ENCODE measurements at places on chromosomes 3 and 15.

GRCh38 chr15:73485372-73485771, 42.4 kb downstream of the REC114 start:
- no peak for DNase-seq

GRCh38 chr3:58042947-58043707, 34.9 kb downstream of the FLNB start:
- DNase-seq, result no peak

- DNase-seq, result no peak
Observed at GRCh38 chr3:194816748-194817591, 131.3 kb downstream of the FAM43A start.

DNA sequence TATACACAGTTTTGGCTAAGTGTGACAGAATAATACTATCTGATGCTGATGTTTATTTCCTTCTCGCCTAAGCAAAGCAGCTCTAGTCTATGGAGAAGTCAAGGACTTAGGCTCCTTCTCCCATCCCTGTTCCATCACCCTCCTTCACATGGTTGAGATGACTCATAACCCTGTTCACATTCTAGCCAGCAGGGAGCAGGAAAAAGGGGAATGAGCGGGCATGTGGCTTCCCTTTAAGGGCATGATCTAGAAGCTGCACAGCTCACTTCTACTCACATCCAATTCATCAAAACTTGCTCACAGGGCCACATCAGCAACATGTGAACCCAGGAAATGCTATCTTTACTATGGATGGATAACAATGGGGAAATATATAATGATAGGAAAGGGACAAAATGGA, 40.9 kb downstream of the CBLB start:
- no peak for DNase-seq

DNA sequence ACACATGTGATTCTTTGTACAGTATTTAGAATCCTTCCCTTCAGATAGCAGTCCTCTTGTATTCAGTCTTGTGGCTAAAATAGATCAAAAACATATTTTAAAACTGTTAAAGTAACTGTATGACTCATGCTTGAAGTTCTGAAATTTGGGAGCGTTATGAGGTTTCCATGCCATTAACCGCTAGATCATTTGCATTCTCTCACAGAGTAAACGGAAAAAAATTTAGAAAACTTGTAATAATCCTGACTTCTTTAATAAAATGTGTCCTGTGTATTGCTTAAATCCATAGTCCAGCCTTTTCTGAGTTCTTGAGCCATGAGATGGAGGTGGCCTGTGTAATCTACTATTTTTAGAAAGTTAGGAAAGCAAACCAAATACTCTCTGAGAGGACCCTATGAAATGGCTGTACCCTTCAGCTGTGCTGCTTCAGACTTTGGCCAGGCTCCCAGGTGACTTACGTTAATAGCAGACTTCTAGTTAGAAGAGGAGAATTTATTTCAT, 33.8 kb downstream of the MBNL1 start:
- no peak for DNase-seq

DNA sequence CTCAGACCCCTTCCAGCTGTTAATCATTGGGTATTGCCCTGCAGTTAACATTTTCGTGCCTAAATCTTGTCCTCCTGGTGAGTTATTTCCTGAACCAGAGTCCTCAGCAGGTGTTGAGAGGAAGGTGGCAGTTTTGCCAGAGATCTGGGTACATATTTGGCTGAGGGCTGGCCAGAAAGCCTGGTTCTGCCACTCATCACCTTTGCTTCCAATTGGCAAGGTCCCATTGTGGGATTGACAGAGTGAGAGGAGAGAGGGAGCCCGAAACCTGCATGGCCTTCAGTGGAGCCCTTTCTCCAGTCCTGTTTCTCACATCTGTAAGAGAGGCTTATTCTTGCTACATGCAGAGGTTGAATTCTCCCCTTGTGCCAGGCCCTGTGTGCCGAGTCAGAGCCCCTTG, 8.9 kb upstream of the TKT start:
- DNase-seq, result no peak

GRCh38 chr3:114223143-114223542, 14.2 kb downstream of the ZNF80 start:
- no peak for DNase-seq

GRCh38 chr3:133573054-133573628, 345 bp upstream of the CDV3 start:
- peak; percentile 100 for DNase-seq

- no peak for DNase-seq
Observed at GRCh38 chr3:105915524-105915923, 46.7 kb upstream of the CBLB start.

DNA sequence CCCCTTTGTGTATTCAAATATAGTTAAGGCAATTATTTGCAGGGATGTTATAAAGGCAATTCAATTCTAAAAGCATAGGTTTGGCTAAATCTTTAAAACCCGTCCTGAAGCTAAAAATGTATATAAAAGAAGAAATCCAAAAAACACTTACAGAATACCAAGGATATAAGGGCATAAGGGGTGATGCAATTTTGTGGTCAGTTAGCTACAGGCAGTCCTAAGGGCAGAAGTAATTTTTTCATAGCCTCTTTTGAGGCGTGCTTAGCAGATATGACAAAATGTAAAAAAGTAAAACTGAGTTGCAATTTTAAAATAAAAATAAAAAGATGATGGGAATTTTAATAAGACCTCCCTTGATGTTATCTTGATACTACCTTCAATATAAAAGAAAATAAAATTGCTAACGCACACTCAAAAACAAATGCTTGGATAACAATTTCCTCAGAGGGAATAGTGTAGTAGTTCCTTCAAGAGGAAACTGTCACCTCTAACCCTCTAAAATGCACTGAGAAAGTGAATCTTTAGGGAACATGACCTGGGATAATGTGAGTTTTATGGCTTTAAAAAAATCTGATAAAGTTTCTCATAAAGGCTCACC, 104.2 kb downstream of the MYH15 start:
- no peak for DNase-seq

DNA sequence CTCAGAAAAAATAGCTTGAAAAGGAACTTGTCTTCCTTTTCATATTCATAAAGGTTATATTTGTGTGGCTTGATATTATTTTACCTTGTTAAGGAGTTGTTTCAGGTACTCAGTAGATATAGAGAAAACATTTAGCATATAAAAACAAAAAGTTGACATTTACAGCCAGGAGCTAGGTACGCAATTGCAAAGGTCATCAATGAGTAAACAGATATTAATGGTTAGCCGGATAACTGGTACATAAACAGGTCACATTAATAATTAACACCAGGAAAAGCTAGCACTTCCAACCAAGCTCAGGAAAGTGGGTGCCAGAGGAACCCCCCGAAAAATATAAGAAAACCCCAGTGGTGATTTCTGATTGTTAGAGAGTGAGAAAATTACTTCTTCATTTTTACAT, 146.6 kb upstream of the NR2F2 start:
- DNase-seq, result no peak

DNA sequence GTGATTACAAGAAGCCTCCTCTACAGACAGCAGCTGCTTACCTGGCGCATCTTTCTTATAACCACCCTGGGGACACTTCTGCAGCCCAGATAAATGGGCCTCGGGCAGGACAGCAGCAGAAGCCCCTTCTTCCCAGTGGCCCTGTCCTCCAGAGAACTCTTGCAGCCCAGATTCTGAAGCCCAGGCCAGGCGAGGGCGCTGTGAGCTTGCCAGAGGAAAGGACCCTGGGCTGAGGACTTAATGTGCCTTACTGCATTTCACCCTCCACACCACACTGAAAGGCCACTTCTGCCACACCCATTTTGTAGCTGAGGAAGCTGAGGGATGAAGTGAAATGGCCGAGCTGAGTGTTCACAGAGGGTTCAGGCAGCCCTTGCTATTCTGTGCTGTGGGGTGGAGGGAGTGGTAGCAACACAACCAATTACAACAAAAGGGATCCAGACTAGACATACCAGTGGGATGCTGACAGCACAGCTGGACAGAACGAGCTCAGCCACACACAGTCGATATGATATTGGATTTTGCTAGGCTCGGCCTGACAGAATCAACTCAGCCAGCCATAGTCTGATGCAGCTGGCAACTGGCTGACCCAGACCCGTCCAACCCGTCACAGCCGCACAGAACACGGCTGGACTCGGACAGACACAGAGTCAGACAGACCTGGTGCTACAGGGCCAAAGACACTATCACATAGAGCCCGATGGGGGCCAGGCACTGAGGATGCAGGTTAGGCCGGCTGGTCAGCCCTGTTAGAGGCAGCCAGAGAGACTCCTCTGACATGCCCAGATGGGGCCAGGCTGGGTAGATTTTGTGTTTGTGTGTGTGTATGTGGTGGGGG, 7.3 kb downstream of the ACOX2 start:
- no peak for DNase-seq

GRCh38 chr3:116802651-116803050, 93.1 kb downstream of the TUSC7 start:
- no peak for DNase-seq

DNA sequence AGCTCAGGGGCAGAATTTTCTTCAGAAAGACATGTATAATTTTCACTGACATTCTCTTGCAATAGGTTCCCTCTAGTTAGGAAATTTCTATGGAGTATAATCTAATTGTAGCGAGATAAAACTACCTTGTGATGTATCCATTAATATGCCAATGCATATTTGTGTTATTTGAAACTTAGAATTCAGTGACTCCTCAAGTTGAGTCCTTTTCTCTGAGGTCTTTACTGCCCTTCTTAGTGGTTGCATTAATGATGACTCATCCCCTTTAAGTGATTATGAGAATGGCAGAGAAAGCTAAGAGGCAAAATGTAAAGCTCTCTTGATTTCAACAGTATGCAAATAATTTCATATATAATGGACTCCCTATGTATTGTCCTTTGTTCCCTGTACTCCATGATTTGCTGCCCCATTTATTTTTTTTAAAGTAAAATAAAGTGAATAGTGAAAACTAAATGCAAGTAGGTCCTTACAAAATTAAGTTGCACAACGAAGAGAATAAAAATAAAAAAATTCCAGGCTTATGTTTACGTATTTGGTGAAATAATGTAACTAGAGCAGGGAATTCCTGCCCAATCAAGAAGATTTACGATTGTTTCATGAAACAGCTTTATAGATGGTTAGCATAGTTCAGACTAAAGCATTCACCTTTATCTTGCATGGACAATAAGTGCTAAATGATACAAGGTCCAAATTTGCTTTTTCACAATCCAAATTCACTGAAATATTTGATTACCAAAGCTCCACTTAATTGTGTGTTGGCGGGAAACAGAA, 78.1 kb downstream of the ZPLD1 start:
- no peak for DNase-seq

GRCh38 chr3:69972672-69973071, 26.9 kb upstream of the SAMMSON start:
- no peak for DNase-seq

DNA sequence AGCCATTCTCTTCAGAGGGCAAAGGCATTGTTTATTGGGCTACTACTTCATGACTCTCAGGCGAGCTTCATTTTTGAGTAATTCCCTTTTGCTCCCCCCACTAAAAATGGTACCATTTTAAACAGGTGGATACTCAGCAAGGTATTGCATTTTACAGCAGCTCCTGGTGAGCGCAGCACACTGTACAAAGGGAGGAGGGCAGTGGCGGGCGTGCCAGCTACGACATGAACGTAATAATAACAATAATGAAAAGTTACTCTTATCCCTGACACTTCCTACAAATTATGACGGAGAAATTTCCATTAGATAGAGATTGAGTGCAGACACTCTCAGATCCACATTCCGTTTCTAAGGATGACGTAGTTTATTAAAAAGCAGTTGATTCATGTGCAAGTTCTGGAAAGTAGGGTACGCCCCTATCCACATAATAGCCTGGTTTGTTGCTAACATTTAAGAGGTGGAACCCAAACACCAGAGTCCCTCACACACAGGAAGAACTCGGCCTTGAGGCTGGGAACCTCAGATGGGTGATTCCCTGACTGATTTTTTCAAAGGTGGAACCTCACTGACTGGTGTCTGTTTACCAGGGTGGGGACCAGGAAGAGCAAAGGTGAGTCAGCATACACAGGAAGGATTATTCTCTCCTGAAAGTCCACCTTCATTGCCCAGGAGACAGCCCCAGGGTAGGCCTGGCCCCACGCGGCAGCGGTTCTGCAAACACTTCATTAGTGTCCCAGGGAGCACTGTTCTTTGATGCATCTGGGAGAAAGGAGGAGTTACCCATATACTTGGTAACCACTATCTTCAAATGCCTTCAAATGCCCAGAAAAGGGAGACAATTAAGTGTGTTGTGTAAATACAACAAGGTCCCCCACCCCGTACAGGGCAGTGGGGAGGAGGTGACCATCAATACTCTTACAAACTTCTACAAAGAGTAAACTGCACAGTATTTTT, 69.9 kb downstream of the LDHAL6B start:
- no peak for DNase-seq

- no peak for DNase-seq
Observed at GRCh38 chr15:71093054-71094024, 21.9 kb upstream of the THSD4 start.

- no peak for DNase-seq
Observed at GRCh38 chr15:66461917-66462316, 35.6 kb downstream of the SNAPC5 start.
